ENCODE measurements at places on chromosomes 12 and 14.

DNA sequence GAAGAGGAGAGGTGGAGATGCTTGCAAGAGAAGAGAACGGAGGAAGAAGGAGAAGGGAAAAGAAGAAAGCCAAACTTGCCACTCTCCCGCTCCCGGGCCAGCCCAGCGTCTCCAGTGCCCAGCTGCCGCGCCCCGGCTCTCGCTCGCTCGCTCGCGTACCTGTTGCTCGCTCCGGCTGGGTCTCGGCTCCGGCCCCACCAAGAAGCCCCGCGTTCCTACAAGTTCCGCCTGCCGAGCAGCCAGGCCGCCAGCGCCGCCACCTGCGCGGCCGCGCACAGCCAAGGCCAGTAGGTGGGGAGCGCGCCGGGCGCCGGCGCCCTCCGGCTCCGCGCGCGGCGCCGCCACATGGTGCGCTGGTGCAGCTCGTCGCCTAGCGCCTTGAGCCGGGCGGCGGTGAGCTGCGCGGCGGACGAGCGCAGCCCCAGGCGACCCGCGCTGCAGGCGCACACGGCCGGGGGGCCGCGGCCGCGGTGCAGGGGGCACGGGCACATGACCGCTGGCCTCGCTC, 370 bp downstream of the HRK start:
- no peak for DNase-seq

DNA sequence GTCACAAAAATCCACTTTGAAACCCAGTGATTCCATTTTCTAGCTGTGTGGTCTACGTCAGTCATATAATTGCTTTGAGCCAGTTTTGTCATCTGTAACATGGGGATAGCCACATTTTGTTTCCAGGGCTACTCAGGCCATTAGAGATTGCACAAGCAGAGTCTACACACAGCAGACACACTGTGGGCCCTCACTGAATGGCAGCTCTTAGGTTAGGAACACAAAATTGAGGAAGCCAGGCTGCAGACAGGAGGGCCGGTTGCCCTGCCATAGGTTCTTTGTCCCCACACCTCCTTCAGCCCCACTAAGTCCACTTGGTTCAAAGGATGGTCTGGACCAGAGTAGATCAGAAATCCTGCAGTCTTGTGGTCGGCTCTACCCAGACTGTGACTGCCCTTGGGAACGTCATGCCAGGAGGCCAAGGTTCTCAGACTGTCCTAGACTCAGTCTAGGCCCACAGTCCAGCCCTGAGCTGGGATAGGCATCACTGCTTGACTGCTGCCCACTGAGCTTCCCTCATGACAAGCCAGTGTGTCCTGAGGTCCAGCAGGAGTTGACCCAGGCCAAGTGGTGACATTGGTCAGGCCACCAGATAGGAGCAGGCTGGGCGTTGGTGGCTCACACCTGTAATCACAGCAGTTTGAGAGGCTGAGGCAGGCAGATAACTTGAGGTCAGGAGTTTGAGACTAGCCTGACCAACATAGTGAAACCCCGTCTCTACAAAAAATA, 3.8 kb upstream of the MYH7 start:
- no peak for DNase-seq

GRCh38 chr14:71514941-71515919, 417.0 kb upstream of the RGS6 start:
- no peak for DNase-seq

GRCh38 chr12:69258655-69259054, 19.3 kb downstream of the CPSF6 start:
- no peak for DNase-seq

DNA sequence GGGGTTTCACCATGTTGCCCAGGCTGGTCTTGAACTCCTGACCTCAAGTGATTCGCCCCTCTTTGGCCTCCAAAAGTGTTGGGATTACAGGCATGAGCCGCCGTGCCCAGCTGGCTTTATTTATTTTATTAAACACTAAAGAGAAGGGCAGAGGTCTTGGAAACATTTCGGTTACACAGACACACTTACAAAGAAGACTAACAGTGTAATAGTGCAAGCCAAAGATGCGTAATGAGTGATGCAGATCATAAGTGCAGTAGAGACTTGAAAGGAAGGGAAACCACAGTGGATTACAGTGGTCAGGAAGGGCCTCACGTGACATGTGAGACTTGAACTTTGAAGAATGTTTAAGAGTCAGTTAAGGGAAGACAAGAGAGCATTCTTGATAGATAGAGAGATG, 33.9 kb upstream of the CDK17 start:
- peak; percentile 63 for DNase-seq

- DNase-seq, result no peak
Measured at GRCh38 chr12:77979597-77980250, 149.0 kb downstream of the NAV3 start.

All from HL-60 (cell line).